PC-3 (cell line): ENCODE measurements at places on chromosomes 5 and 9. TPM values are rescaled to one million over a fixed set of nuclear protein-coding genes. Genes with fewer than 3 reads are reported as not detected.

The STING1 gene
- 6.5 and 12.6 TPM in 2 replicates for total RNA-seq

The C5orf52 gene
- total RNA-seq, result 0.84 TPM in 1 of 2 replicates, not detected in the other

The KIF24 gene
- 4.7 and 5.0 TPM in 2 replicates for total RNA-seq

The SURF6 gene
- 28.0 TPM in 2 replicates for total RNA-seq

DNA sequence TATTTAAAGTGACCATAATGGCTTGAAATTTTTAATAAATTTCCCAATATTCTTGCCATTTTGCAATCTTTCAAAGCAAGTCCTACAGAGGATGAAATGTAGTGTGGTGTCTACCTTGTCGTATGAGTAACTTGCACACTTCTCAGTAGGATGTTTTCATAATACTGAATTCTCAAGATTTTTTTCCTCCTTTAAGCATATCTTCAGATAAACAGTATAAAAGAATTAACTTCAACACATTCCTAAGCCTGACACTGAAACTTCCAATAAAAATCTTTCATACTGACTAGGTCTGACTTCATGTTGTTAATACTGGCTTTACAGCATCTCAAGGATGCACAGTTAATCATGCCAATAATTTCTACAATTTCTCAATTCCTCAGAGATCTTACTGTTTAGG is 62.0 kb downstream of the DROSHA start:
- H3K36me3 ChIP-seq, result peaks cover 23% of the 10 kb centered on the region
- no peaks in the 10 kb centered on the region for H3K4me1 ChIP-seq
- no peak overlapping the region for H3K4me3 ChIP-seq

GRCh38 chr9:89724659-89725058 is 119.8 kb downstream of the GADD45G start:
- H3K27me3 ChIP-seq, result no peaks in the 10 kb centered on the region; the same call in 1 of the 2 replicates
- no peaks in the 10 kb centered on the region for H3K4me1 ChIP-seq
- no peak overlapping the region for H3K27ac ChIP-seq
- H3K36me3 ChIP-seq, result no peaks in the 10 kb centered on the region

DNA sequence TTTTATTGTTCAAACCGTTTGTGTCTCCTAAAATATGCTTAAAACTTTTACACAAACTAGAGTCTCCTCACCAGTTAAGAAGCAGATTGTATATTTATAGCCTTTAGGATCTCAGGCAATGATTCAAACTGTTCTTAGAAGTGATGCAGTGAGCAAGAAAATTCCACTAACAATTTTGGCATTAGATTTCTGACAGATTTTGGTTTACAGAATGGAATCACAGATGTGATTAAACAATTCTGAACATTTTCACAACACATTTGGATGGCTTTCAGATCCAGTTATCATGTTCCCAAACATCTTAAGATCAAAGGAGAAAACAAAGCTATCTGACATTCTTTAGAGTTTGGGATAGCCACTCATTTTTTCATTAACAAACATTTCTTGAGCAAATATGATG is 181.7 kb upstream of the RIOK2 start:
- no peaks in the 10 kb centered on the region for H3K4me1 ChIP-seq
- H3K4me3 ChIP-seq, result no peak overlapping the region
- no peak overlapping the region for H3K27ac ChIP-seq
- no peak for DNase-seq
- H3K36me3 ChIP-seq, result no peaks in the 10 kb centered on the region
